ENCODE measurements at places on chromosomes 1 and 21.

DNA sequence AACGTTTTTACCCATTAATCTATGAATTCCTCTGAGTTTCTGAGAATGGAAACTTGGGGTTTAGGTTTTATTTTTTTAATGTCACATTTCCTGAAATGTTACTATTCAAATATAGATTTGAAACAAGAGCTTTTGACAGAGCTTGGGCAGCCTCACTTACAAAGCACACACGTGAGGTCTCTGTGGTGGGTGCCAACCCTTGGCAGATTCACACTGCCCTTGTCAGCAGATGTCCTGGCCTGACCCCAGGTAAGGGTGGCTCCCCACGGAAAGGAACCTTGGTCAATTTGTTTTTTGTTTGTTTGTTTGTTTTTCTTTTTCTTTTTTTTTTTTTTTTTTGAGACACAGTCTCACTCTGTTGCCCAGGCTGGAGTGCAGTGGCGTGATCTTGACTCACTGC lies 53.5 kb downstream of the FAAP20 start:
- no peak for DNase-seq

DNA sequence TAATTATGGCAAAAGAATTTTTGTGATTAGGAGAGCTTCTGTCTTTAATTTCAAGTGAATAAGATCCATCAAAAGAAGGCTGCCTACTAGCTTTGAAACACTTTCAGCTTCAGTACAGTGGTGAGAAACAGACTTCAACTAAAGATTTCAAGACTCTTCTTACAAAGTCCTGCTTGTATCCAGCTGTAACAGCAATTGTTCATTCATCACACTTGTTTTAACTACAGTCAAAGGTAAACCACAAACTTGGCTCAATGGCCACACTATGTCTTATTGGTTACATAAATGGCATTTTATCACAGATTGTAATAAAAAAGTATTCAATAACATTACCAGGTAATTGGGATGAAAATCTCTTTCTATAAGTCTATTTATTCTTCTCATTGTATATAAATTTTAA lies 59.2 kb downstream of the WARS2 start:
- no peak for DNase-seq

- no peak for DNase-seq
Measured at GRCh38 chr1:42017259-42017658, 98.5 kb upstream of the HIVEP3 start.

GRCh38 chr1:187551061-187551460 lies 722.3 kb downstream of the PLA2G4A start:
- DNase-seq, result no peak

GRCh38 chr1:153978274-153978909 lies 918 bp upstream of the JTB start:
- no peak for DNase-seq

GRCh38 chr1:6811583-6811982 lies 26.3 kb downstream of the CAMTA1 start:
- no peak for DNase-seq

DNA sequence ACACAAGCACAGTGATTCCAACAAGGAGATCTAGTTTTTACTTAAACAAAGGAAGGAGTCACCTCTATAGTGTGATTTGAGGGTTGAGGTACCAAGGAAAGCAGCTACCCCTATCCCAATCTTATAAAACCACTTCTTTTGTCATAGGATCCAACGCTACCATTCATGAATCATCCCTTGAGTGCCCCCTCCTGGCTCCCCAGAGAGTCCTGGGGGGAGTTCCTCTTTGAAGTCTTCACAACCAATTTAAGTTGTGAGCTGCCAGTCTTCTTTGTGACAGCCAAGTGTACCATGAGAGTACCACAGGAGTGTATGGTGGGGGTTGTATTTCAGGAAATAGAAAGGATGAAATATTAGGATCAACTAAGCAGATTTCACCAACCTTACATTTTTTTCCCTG lies 39.1 kb upstream of the NHLH2 start:
- no peak for DNase-seq

DNA sequence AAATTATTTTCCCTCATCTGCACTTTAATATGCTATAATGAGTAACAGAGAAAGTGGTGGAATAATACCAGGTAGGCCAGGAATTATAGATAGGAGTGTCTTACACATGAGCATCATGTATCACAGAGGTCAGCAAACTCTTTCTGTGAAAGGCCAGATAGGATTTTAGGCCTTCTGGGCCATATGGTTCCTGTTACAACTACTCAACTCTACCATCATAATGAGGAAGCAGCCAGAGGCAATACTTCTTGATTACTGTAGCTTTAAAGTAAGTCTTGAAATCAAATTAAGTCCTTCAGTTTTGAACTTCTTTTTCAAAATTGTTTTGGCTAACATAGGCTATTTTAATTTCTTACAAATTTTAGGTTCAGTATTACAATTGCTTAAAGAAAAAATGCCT lies 32.1 kb upstream of the IGSF3 start:
- DNase-seq, result no peak

DNA sequence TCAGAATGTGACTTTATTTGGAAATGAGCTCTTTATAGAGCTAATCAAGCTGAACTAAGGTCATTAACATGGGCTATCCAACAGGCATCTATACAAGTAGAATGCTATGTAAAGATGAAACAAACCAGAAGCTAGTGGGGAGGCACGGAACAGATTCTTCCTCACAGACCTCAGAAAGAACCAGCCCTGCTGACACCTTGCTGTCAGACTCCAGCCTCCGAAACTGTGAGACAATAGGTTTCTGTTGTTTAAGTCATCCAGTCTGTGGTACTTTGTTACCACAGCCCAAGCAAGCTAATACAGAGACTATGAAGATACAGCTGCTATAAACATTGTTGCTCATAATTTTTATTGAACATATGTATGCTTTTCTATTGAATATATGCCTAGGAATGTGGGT lies 406.3 kb upstream of the CHRM3 start:
- no peak for DNase-seq

DNA sequence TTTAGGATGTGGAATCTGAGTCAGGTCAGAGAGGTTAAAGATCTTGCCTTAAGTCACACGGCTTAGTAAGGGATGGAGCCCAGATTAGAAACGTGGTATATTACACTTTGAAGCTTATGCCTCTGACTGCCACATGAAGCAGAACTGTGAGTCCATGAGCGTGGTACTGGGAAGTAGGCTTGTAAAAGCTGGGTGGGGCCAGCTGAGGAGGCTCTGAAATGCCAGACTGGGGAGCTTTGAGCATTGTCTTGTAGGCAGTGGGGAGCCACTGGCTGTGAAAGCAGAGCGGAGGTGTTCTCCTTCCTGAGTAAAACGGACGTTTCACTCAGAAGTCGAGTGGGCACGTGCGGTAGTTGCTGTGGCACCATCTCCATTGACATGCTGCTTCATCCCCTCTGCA lies 72.6 kb upstream of the USP24 start:
- no peak for DNase-seq

DNA sequence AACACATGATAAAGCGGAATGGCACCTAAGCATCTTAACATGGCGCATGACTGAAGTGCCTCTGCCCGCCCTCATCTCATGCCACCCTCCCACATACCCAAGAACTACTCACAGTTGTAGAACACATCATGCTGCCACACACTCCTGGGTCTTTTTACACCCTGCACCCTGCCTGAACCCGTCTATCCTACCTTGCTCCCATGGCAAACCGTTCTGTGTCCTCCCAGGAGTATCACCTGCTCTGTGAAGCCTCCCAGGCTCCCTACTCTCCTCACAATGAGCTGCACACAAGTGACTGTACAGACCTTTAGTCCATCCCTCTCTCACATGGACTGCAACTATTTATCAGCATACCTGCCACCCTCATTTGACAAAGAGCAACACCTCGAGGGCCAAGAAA lies 144.0 kb downstream of the TGFBR3 start:
- no peak for DNase-seq

DNA sequence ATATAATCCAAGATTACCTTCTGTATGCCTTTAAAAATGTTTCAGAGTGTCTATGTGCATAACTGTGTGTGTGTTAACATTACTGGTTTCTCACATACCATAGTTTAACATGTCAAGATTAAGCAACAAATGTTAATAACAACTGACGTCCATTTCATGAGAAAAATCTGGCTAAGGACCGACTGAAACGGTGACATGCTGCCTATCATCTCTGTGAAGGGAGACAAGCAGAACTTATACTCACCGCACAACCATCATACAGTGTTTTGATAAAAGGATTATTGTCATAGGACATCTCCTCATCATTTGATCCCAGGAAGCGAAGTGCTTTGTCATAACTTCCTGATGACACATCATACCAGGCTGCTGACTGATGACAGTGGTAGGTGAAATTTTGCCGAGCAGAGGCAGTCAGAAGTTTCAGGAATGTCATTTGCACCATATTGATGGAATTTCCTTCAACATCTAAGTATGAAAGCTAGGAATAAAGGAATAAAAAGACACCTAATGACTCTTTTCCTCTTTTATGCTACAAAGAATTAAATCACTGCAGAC lies 228.8 kb downstream of the COL11A1 start:
- no peak for DNase-seq

DNA sequence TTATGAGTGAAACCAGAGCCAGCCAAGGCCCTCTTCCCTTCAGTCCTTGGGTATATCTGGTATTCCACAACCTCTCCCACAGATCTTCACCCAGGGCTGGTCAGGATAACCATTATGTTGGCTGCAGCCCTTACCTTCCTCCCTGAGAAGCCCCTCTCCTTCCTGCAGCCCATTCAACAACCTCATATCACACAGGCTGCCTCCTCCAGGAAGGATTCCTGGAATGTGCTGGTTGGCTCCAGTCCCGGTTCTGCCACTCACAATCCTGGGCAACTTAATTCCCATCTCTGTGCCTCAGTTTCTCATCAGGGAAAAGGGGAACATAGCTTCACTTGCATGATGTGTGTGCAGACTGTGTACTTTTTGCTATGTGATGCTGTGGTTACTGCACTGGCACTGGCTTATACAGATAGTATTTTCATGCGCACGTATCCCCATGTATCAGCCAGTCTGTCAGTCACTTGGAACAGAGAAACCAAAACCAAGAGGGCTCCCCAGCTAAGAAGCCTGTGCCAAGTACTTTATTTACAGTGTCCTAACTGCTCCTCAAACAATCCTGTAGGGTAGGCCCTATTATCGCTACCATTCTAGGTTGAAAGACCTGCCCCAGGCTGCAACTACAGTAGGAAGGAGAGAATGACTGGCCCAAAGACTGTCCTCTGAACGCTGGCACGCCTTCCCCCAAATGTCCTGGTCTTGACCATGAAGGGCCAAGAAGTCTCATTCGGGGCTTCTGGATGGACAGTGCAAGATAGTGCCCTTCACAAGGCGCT lies 39.9 kb upstream of the PPP1R15B start:
- no peak for DNase-seq

DNA sequence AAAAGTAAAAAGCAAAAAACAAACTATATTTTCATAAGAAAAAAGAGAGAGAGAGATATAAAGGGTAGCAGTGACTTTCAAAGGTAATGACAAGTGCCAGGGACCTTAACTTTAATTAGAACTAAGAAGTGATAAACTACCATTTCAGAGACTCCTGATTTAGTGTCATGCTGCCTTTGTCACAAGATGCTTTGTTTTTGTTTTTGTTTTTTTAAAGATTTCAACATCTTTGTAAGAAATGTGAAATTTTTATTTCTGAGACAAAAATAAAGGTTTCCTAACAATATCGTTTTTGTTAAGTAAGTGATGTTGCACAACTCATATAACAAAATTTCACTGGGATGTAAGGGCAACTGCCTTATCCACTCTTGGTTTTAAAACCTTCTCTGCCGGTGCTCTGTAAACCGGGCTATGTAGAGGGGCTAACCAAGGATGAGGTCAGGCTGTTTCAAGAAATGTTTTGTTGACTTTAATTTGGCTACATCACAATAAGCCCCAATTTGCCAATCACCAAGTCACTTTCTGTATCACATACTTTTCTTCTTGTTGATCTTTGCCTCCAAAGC lies 35.2 kb upstream of the SYT2 start:
- no peak for DNase-seq

DNA sequence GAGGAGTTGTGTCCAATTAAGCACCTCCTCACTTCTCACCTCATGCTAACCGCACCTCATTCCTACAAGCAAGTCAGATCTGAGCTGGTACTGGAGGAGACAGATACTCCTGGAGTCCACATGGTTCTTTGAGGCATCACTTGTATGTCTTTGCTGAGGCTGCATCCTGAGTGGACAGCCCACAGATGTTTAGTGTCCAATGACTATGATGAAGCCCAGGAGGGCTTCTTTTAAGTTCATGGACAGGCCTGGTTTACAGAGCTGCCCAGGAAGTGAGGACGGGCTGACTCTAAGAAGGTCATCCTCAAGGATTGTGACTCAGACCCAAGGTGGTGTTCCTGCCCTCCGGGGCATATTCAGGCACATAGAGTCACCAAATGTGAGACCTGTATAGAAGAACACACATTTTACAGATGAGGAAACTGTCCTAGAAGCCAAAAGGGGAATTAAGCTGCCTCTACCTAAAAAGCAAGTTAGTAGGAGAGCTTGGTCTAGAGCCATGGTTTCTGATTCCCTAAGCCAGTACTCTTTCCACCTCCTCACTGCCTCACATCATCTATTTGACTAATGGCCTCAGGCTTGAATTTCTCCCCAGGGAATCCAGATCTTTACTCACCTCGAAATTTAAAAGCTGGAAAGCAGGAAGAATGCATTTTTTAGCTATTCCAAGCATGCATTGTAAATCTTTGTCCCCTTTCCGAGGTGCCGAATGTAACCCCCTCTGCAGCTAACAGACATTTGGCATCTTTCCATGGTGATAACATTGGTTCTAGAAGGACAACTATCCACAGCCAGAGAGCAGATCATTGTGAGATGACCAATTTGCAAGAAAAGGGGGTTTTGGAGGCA lies 228.1 kb downstream of the OMA1 start:
- no peak for DNase-seq

DNA sequence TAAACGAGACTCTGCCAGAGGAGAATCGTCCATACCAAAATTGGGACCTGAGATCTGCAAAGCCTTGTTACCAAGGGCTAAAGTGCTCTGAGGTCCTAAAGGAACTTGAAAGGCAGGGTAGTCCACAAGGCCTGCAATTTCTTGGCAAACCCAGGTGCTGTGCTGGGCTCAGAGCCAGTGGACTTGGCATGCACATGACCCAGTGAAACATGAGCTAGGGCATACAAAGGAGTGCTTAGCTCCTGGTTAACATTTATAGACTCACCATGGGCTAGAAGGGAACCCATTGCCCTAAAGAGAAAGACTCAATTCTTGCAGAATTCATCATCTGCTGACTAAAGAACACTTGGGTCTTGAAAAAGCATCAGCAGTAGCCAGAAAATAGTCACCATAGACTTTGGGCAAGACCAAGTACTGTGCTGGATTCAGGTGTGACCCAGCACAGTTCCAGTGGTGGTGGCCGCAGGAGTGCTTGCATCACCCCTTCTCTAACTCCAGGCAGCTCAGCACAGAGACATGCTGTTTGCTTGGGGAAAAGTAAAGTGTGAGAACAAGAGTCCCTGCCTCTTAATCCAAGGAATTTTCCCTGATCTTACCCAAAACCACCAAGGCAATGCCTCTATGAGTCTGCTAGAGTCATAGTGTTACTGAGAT lies 1069.4 kb upstream of the ADGRL2 start:
- DNase-seq, result no peak

- no peak for DNase-seq
Measured at GRCh38 chr21:37871121-37871862, 45.0 kb downstream of the KCNJ6 start.

GRCh38 chr1:236429715-236430274 lies 35.7 kb downstream of the EDARADD start:
- no peak for DNase-seq

Data from stimulated activated CD8-positive, alpha-beta memory T cell treated with anti-CD3 and anti-CD28 coated beads, Interleukin-12 subunit alpha, Interleukin-12 subunit beta, amount 100 ng/mL, for 4 hours (primary cell).